GM12892 (cell line): ENCODE measurements at places on chromosomes 1 and 21.

DNA sequence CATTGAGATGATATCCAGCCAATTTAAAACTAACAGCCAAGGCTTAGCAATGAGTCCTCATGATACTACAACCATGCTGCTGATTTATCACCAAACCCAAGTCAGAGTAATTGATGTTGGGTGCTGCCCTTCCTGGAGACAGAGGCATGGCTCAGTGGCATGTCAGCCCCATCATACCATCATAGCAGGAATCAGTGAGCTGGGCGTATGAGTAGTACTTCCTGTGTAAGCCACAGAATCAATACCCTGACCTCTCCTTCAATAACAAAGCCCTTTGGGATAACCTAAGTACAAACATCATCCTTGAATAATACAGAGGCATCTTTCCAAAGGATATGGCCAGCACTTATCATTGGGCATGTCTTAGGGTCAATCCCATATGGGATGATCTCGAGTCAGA, 3.0 kb upstream of the LCE1E start:
- no peak for DNase-seq

GRCh38 chr1:245990315-245991022, 516.6 kb downstream of the SMYD3 start:
- DNase-seq = no peak

GRCh38 chr21:35274090-35274489, 225.0 kb upstream of the RUNX1 start:
- DNase-seq = no peak

GRCh38 chr1:1462318-1462966, 9.1 kb upstream of the ATAD3B start:
- DNase-seq = peak; percentile 69

GRCh38 chr1:13469343-13469742, 44.5 kb downstream of the LRRC38 start:
- peak; percentile 25 for DNase-seq

GRCh38 chr21:18677632-18678031, 274.0 kb upstream of the TMPRSS15 start:
- DNase-seq = no peak

DNA sequence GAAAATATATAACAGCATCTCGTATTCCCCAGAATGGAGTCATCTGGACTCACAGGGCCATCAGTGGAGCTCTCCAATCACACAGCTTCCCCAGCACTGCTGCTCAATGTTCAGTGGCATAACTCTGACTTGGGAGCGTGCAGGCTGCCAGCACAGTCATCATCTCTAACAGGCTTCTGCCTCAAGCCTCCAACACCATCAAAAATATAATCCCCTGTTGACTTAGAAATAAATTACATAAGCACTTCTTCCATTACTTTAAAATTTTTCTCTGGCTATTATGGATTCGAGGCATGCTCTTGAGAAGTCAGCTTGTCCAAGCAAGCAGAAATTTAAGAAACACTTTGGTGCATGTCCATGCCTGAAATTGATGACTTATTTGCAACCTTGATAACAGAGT, 6.2 kb downstream of the DUSP23 start:
- DNase-seq = no peak

DNA sequence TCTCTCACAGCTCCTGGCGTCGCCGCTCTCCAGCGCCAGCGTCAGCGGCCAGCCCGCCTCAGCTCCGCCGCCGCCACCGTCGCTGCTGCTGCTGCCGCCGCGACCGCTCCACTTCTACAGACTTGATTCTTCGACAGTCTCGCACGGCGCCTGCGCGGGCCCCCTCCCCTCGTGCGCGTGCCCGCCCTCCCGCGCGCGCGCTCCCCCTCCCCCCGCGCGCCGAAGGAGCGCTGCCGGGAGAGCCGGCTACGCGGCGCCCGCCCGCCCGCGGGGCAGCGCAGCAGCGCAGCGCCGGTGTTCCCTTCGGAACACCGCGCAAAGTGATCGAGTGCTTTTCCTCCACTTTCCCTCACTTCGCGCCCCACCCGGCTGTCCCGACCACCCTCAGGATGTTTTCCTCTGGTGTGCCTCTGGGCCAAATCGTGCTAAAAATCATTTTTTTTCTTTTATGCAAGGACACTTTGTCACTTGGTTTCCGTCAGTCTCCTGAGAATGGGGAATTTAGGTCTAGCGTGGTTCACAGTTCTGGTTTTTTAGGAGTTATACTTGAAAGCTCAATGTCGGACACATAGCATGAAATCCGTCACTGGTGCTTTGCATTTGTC, at the start of gene IRF2BP2:
TSS of gene IRF2BP2 (minus strand) at position 118 of the 605 bp plus-strand sequence. CDS start 684 bp downstream, outside the sequence.
- DNase-seq = peak; percentile 73

DNA sequence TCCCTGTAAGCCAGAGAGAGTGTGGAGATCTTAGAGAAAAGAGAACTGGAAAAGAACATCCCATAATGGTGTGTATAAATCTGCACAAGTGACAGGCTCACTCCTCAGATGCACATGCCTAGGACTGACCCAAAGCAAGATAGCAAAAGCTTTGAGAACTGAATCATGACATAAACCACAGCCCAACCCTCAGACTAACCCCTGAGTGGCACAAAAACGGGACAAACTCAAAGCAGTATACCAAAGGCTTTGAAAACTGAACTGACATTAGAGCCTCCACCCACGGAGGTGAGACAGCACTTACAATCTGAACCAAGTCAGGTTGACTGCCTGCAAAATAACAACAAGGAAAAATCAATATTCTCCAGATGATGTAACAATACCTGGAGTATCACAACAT, 70.8 kb downstream of the TIAM1 start:
- DNase-seq = no peak

DNA sequence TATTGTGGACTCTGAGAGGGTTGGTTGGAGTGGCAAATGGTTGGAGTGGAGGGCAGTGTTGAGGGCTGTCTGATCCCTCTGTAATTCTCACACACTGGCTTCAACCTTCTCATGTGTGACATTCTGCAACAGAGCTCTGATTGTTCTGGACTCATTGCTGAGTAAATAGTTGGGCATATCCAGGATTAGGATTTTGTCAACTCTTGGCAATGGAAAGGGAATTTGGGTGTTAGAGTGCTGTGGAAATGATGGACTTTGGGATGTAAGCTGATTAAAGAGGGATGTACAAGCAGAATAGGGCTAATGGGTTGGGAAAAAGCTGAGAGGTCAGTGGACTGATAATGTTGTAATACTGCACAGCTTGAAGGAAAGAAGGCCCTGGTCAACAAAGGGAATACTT, 16.5 kb downstream of the TLCD4 start:
- no peak for DNase-seq

GRCh38 chr1:228487336-228488124, at the start of gene RNF187:
Gene RNF187, plus strand, starts transcription at chr1:228487382.
- DNase-seq = peak; percentile 88

DNA sequence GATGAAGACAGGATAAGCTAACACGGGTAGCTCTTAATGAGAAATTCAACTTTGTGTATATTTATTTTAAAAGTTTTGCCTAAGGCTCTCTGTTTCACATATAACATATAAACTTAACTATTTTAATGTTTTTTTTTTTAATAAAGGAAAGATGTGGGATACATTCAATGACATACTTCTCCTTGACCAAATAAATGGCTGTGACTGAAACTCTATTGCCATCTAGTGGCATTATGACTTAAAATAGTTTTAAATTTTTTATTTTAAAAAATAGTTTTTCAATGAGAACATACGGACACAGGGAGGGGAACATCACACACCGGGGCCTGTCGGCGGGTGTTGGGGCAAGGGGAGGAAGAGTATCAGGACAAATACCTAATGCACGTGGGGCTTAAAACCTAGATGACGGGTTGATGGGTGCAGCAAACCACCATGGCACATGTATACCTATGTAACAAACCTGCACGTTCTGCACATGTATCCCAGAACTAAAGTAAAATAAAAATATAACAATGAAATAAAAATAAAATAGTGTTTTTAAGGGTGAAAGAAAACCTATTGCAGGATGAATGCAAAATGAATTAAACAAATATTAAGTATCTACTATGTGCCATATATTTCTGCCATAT, 83.4 kb downstream of the LYST start:
- no peak for DNase-seq

DNA sequence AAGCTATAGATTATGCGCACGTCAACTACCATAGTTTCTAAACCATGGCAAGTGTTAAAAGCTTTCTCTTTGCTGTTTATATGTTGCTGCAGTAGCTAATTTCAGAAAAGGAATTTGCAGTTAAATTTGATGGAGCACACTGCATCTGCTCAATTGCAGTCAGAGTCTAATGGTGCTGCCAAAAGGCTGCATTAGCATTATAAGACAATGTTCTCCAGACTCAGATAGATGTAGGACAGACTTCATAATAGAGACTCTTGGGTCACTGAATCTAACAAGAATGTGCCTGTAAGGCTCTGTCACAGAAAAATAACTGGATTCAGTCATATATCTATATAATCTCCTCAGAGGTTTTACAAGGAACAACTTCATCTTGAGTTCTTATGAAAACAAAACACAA, 198.3 kb downstream of the OLFM3 start:
- no peak for DNase-seq
